ENCODE measurements at places on chromosomes 12 and 14. TPM values are rescaled to one million over a fixed set of nuclear protein-coding genes. Genes with fewer than 3 reads are reported as not detected.

PRB2 gene
- polyA plus RNA-seq = not detected

TRIAP1 gene
- 12.0 TPM for polyA plus RNA-seq

DNAJC22 gene
- not detected for polyA plus RNA-seq

TAS2R19 gene
- polyA plus RNA-seq = 0.59 TPM

TPPP2 gene
- polyA plus RNA-seq = 1.1 TPM

ANG gene
- 7.0 TPM for polyA plus RNA-seq

KLRF1 gene
- 0.19 TPM for polyA plus RNA-seq

STON2 gene
- 0.33 TPM for polyA plus RNA-seq

ADAMTS20 gene
- polyA plus RNA-seq = not detected

LPAR5 gene
- polyA plus RNA-seq = 4.4 TPM

CIT gene
- 0.20 TPM for polyA plus RNA-seq

SLCO1B3 gene
- not detected for polyA plus RNA-seq

NDUFA12 gene
- polyA plus RNA-seq = 624 TPM

MSI1 gene
- 2.9 TPM for polyA plus RNA-seq

FRMD6 gene
- polyA plus RNA-seq = 2.2 TPM

KRT72 gene
- not detected for polyA plus RNA-seq

BBOF1 gene
- polyA plus RNA-seq = 3.1 TPM

TC2N gene
- polyA plus RNA-seq = 5.0 TPM

GMFB gene
- polyA plus RNA-seq = 9.6 TPM

EPYC gene
- polyA plus RNA-seq = not detected

RNASE1 gene
- 342 TPM for polyA plus RNA-seq

OVCH1 gene
- polyA plus RNA-seq = 0.12 TPM

GNPNAT1 gene
- polyA plus RNA-seq = 2.1 TPM

DNAI7 gene
- polyA plus RNA-seq = 0.04 TPM

RNU7-1 gene
- not detected for polyA plus RNA-seq

GYS2 gene
- 0.15 TPM for polyA plus RNA-seq

SPIC gene
- polyA plus RNA-seq = not detected

MEG3 gene
- 122 TPM for polyA plus RNA-seq

NPFF gene
- not detected for polyA plus RNA-seq

GTF2A1 gene
- 4.4 TPM for polyA plus RNA-seq

GPR162 gene
- 16.8 TPM for polyA plus RNA-seq

CCDC196 gene
- polyA plus RNA-seq = not detected

ADCY6 gene
- 123 TPM for polyA plus RNA-seq

OTOGL gene
- polyA plus RNA-seq = 0.04 TPM

KLRK1 gene
- polyA plus RNA-seq = 1.5 TPM

RNASE7 gene
- polyA plus RNA-seq = 0.03 TPM

DENND5B gene
- 11.2 TPM for polyA plus RNA-seq

APOLD1 gene
- polyA plus RNA-seq = 11.6 TPM

Data from heart right ventricle (tissue), 16 donors.